Thoracic aorta (tissue), 2 donors: ENCODE measurements at places on chromosomes 1 and 21. TPM values are rescaled to one million over a fixed set of nuclear protein-coding genes. Genes with fewer than 3 reads are reported as not detected.
A peak's percentile ranks its signal among the peaks of the same experiment; 100 is the strongest.

GRCh38 chr21:35424122-35424521 lies 375.0 kb upstream of the RUNX1 start:
- peaks cover 12% of the 10 kb centered on the region for H3K4me1 ChIP-seq
- no peak overlapping the region for H3K4me3 ChIP-seq
- no peaks in the 10 kb centered on the region for H3K36me3 ChIP-seq

- no peak for DNase-seq
- no peak overlapping the region for H3K27ac ChIP-seq
- no peaks in the 10 kb centered on the region for H3K36me3 ChIP-seq
- H3K27me3 ChIP-seq, result no peaks in the 10 kb centered on the region
- H3K4me3 ChIP-seq, result no peak overlapping the region
Measured at GRCh38 chr1:239566074-239566473, 179.7 kb downstream of the CHRM3 start.

DNA sequence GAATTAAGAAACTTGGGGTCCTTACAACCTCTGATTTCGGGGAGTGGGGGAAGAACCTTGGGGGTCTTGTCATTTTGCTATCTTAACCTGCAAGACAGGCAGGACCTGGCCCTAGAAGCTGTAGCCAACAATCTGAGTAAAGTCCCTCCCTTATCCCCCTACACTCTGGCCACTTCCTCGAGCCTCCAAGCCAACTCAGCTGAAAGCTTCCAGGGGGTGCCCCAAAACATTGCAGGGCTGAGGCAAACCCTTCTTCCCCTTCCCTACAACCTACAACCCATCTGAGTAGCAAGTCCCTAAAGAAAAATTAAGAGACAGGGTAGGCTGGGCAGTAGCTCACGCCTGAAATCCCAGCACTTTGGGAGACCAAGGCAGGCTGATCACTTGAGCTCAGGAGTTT lies 5.0 kb downstream of the CERS2 start:
- no peak for DNase-seq
- peaks cover 39% of the 10 kb centered on the region for H3K36me3 ChIP-seq
- peaks cover 40% of the 10 kb centered on the region for H3K4me1 ChIP-seq
- H3K4me3 ChIP-seq, result no peak overlapping the region
- no peaks in the 10 kb centered on the region for H3K27me3 ChIP-seq
- no peak overlapping the region for H3K27ac ChIP-seq

GRCh38 chr1:6423321-6423999 lies 1.1 kb upstream of the ESPN start:
- peaks cover 24% of the 10 kb centered on the region for H3K27me3 ChIP-seq
- no peak overlapping the region for H3K27ac ChIP-seq
- H3K4me3 ChIP-seq, result peak overlapping the region; percentile 45
- H3K36me3 ChIP-seq, result no peaks in the 10 kb centered on the region
- H3K4me1 ChIP-seq, result peaks cover 49% of the 10 kb centered on the region

The ADCY10 gene
- total RNA-seq, result 0.54 TPM

DNA sequence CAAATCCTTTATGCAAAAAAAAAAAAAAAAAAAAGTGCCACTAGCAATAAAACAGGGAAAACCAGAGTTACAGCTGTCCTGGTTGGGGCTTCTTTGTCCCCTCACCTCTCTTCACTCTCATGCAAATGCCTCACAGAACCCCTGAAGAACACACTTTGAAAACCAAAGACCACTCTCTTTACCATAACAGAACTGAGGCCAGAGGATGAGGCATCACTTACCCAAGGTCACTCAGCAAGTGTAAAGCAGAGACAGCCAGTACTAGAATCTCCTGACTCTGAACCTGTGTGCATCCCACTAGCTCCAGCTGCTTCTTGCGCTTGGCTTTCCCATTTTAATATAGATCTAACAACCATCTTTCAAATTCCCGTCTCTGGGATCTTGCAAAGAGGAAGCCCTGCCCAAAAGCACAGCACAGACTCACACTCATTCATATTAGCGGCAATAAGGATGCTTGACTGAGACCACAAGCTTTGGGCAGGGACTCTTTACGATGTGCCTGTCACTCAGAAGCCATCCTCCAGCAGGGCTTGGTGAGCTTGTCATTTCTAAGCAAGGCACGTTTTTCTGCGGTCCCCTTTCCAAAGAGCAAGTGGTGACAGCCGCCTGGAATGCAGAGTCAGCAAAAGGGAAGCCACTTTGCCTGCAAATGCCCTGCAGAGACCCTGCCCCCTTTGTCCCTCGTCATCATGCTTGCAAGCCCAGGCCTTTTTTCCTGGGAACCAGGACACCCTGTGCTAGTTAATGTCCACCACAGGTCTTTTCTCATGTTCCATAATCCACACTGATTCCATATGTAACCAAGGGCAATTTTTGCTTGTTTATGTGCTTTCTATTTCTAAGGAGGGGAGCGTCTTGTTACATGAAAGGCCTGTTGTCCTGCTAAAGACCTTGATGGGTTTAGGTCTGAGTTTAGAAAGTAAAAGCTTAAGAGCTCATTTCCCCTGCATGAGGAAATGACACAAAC lies 76.5 kb upstream of the NFIA start:
- no peak overlapping the region for H3K4me3 ChIP-seq
- no peaks in the 10 kb centered on the region for H3K27me3 ChIP-seq
- no peak for DNase-seq
- no peaks in the 10 kb centered on the region for H3K36me3 ChIP-seq
